ENCODE measurements at places on chromosomes 4 and X.

- peak; percentile 8 for DNase-seq
These were observed 107.3 kb downstream of the AMMECR1 start for GRCh38 chrX:110210417-110211139.

DNA sequence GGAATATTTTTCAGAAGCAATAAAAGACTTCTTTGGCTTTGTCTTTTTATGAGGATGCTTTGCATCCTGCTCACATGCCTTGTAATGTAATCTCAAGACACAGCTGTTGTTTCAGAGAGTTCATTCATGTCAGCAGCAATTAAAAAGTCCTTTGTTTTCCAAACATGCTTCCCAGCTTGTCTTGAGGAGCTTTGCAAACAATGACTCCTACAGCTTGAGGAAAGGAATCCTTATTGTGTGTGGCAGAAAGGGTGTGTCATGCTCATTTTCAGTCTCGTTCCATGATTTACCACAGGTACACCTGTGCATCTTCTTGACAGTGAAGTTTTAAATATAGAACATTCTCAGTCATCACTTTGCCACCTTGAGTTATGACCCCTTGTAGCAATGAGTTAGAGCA, 139.2 kb upstream of the AADAT start:
- DNase-seq, result no peak

DNA sequence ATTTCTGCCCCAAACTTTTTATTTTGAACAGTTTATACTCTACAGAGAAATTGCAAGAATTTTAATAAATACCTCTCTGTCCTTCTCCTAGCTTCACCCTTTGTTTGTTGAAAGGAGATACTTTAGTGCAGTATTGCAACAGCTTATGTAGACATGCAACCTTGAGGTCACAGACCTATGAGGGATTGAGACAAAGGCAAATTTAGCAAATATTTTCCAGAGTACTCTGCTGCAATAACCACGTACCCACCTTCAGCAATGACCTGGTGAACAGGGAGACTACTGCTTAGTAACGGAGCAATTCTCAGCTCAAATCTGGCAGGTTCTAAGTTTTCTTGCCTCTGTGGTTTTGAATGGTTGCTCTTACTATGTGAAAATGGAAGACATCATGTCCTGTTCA, 13.2 kb downstream of the FGA start:
- DNase-seq, result no peak

DNA sequence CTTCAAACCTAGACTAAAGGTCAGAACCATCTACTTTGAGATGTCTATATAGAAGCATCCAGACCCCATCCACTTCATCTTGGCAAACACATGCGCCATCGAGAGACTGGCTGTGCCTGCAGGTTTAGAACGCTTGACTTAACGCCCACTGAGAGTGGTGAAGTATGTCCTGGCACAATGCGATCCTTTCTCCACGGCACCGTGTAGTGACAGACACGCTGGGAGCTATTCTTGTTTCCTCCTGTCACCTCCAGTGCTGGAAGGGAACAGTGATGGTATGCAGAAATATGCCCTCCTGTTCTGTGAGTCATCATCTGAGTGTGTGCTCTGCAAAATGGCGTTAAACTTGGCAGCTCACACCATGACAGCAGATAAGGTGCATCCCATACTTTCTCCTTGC, 330.2 kb downstream of the NLGN4X start:
- DNase-seq, result no peak

DNA sequence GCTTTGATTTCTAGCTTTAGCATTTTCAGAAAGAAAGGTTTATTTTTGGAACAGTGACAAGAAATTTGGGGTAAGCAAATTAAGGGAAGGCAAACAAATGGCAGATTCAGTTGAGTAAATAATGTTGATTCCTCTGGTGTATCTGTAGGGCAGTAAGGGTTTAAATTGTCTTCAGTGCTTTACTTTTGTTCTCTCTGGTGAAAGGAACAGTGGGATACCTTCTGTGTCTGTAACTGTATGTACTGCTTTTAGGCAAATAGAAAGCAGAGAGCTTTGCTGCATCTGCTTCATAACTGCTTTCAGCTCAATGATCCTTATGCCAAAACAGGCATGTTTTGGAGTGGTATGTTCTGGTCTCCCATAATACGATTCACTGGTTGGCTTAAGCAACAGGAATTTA, 932.1 kb upstream of the SLIT2 start:
- DNase-seq, result no peak

- no peak for DNase-seq
These were observed 19.8 kb upstream of the PASD1 start for GRCh38 chrX:151543706-151544105.

GRCh38 chrX:26138274-26138673, at the start of gene MAGEB18:
TSS of gene MAGEB18 (plus strand) at chrX:26138343. CDS start at chrX:26138986, 643 bp downstream.
- no peak for DNase-seq

DNA sequence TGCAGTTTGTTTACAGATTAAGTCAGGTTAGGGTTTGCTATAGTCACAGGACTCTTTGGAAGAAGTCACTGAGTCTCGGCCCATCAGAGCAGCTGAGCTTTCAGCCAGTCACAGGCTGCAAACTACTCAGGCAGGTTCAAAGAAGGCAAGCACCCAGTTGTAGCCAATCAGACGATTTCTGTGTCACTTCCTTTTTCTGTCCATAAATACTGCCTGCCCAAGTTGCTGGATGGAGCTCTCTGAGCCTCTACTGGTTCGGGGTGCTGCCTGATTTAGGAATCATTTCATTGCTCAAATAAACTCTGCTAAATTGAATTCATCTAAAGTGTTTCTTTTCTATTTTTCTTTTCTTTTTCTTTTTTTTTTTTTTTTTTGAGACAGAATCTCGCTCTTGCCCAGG, 7.3 kb upstream of the SH3BP2 start:
- DNase-seq, result no peak

GRCh38 chrX:121666171-121666570, 618.8 kb downstream of the GLUD2 start:
- DNase-seq, result no peak

GRCh38 chr4:108045687-108046024, 56.0 kb downstream of the HADH start:
- DNase-seq, result no peak

- no peak for DNase-seq
These were observed 110.3 kb downstream of the UCHL1 start for GRCh38 chr4:41366911-41367517.

GRCh38 chr4:103673983-103674382, 45.8 kb downstream of the TACR3 start:
- DNase-seq, result no peak

- DNase-seq, result no peak
These were observed 7.1 kb upstream of the SLAIN2 start for GRCh38 chr4:48334236-48334635.

GRCh38 chr4:79678472-79679202, 270.6 kb upstream of the GK2 start:
- no peak for DNase-seq

GRCh38 chrX:100696699-100697351, 35.1 kb downstream of the SYTL4 start:
- DNase-seq, result no peak

- no peak for DNase-seq
These were observed 120.0 kb upstream of the ZDHHC15 start for GRCh38 chrX:75642811-75643361.

DNA sequence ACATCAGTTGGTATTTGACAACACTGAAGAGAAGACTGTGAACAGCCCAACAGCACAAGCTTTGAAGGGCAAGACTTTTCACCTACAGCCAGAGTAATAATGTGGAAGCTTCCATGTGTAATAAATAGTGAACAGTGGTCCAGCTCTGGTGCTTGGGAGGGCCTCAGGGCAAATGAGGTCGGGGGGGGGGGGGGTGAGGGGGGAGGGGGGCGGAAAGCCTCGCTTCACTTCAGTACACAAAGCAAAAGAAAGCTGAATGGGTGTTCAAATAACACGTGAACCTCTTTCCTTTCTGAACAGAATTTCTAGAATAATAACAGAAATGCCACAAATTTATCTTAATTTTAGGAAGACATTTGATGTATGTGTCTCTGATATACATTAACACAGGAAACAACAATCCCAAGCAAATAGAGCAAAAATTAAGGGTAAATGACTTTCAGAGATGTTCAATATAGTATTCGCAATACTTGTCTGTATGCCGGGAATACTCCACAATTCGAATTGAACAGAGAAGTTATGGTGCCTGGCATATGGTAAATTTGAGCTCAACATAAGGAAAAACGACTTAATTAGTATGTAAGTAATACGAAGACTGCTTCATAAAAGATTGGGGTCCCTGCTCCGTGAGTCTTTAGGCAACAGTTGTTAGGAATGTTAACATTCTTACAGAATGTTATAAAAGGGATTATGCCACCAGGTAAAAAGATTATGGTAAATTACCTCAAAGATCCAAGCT, 92.6 kb downstream of the FRYL start:
- no peak for DNase-seq

DNA sequence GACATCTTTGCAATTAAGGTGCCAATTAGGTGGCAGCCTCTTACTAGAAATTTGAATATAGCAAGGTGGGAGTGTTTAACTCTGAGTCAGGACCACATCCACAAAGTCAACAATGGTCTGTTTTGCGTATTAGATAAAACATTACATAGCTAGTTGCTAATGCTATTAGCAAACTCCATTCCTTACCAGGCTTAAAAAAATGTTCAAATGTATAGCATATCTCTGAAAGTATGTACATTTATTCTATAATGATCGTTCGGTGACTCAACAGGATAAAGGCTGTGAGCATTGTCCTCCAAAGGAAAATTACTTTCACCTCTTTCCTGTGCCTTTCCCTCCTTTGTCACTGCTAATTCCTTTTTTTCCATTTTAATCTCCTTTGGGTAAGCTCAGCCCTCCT, 74.5 kb downstream of the SYTL5 start:
- DNase-seq, result no peak

- DNase-seq, result no peak
These were observed 59.5 kb upstream of the RPA4 start for GRCh38 chrX:96824166-96824565.

GRCh38 chrX:23195761-23196160, 138.9 kb upstream of the PTCHD1 start:
- no peak for DNase-seq

- DNase-seq, result no peak
These were observed 292.0 kb downstream of the DTHD1 start for GRCh38 chr4:36573441-36573840.

DNA sequence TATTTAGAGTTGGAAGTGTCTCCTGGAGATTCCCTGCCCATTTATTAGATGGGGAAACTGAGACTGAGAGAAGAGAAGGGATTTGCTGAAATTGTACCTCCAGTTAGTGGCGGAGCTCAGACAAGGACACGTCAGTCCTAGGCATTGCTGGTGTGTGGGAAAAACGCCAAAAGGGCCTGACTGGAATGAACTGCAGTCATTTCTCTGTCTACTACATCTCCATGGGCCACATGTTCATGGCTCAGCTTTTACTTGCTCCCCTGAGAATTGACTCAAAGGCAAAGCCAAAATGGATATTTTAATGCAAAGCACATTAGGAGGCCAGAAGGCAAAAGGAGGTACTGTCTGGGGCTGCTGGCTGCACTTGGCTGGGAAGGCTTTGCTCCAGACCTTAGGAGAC, 3.9 kb downstream of the TFDP3 start:
- no peak for DNase-seq

DNA sequence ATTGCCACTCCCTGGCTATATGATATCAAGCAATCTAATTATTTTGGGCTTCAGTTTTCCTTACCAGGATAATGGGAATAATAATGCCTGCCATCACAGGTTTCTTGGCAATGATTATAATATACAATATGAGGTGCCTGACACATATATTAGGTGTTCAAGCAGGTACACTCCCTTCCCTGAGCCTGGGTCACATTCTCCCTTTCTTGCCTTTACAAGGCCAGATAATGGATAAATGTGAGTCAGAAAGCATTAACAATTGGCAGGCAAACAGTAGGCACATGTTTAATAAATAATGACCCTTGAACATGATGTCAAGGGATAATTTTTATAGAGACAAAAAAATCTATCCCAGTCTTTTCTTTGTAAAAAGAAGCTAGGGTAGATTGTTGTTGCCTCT, 17.2 kb downstream of the NDP start:
- no peak for DNase-seq

GRCh38 chr4:87680271-87680670, 30.2 kb downstream of the DMP1 start:
- DNase-seq, result no peak

- no peak for DNase-seq
These were observed 1.1 kb downstream of the LIN54 start for GRCh38 chr4:83009529-83009928.

GRCh38 chr4:73908965-73909364, 39.8 kb downstream of the CXCL1 start:
- DNase-seq, result no peak

- DNase-seq, result no peak
These were observed 127.3 kb downstream of the AFAP1 start for GRCh38 chr4:7812231-7812857.

DNA sequence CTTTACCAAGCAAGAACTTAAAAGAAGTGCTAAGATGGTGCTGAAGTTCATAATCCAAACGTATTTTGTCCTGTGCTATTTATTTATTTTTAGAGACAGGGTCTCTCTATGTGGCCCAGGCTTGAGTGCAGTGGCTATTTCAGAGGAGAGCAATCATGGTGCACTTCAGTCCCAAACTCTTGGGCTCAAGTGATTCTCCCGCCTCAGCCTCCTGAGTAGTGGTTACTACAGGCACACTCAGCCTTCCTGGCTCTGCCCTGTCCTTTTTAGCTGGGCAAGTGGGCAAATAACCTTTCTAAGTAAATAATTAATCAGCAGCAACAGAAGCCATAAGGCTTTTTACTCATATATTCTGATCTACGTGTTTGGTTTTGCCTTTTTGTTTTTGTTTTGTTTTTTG, 2.6 kb downstream of the NSD2 start:
- DNase-seq, result no peak

GRCh38 chr4:145818011-145818410, 120.6 kb downstream of the ZNF827 start:
- DNase-seq, result no peak

GRCh38 chr4:16693641-16694040, 204.8 kb downstream of the LDB2 start:
- no peak for DNase-seq

DNA sequence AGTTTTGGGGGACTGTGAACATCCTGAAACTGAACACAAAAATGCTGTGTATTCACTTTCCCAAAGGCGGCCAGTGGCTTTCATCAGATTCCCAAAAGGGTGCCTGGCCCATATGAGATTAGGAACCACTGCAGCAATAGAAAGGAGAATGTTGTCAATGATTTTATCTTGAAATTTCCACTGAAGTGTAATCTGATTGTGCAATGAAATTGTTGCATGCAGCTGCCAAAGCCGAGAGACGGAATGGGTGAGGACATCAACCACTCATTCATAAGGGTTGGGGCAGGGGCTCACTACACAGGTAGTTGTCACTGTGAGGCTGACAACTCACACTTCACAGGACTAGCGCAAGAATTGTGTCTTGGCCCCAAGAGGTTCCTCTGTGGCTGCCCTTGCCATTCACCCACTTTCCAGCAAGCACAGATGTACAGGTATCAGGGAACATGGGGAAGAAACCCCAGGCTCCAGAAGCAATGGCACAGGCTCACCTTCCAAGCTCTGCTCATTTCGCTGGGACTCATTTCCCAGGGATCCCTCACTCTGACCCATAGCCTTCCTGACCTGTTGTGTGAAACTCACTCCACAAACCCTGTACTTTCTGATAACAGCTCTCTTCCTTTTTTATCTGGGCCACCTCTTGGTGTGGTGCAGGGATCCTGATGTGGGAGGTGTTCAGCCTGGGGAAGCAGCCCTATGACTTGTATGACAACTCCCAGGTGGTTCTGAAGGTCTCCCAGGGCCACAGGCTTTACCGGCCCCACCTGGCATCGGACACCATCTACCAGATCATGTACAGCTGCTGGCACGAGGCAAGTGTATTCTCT, 48.8 kb downstream of the BMX start:
- DNase-seq, result no peak
